ENCODE measurements at places on chromosomes 16 and 17.

- DNase-seq = no peak
Observed at GRCh38 chr16:89422527-89422904, 67.8 kb downstream of the ANKRD11 start.

GRCh38 chr17:45668316-45668715 lies 115.8 kb upstream of the CRHR1 start:
- no peak for DNase-seq

DNA sequence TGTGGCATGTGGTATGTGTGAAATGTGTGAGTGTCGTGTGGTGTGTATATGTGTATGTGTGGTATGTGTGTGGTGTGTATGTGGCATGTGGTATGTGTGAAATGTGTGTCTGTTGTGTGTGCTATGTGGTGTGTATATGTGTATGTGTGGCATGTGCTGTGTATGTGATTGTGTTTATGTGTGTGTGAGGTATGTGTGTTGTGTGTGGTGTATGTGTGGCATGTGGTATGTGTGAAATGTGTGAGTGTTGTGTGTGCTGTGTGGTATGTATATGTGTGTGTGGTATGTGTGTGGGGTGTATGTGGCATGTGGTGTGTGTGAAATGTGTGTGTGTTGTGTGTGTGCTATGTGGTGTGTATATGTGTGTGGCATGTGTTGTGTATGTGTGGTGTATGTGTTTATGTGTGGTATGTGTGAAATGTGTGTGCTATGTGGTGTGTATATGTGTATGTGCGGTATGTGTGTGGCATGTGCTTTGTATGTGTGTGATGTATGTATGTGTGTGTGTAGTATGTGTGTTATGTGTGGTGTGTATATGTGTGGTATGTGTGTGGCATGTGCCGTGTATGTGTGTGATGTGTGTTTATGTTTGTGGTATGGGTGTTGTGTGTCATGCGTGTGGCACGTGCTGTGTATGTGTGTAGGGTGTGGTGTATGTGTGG lies 9.6 kb upstream of the ZCCHC14 start:
- DNase-seq = no peak

- no peak for DNase-seq
Observed at GRCh38 chr16:84746875-84747274, 47.1 kb downstream of the USP10 start.

DNA sequence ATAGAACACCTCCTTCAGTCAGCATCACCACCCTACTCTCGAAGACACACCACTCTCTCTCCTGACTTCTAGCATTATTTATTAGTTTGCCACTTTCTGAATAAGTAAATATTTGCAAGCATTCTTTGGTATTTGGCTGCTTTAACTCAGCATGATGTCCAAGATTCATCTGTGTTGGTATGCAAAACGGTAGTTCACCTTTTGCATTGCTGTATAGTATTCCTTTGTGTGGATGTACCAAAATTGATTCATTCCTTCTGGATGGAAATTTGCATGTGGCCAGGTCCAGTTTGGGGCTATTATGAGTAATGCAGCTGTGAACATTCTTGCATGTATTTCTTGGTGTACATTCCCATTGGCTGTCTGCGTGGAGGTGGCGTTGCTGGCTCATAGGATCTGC lies 32.9 kb downstream of the KNOP1 start:
- DNase-seq = no peak
